ENCODE measurements at places on chromosomes 2 and 18.

- peak; percentile 46 for DNase-seq
Measured at GRCh38 chr2:235135990-235136561, 184.3 kb downstream of the SH3BP4 start.

DNA sequence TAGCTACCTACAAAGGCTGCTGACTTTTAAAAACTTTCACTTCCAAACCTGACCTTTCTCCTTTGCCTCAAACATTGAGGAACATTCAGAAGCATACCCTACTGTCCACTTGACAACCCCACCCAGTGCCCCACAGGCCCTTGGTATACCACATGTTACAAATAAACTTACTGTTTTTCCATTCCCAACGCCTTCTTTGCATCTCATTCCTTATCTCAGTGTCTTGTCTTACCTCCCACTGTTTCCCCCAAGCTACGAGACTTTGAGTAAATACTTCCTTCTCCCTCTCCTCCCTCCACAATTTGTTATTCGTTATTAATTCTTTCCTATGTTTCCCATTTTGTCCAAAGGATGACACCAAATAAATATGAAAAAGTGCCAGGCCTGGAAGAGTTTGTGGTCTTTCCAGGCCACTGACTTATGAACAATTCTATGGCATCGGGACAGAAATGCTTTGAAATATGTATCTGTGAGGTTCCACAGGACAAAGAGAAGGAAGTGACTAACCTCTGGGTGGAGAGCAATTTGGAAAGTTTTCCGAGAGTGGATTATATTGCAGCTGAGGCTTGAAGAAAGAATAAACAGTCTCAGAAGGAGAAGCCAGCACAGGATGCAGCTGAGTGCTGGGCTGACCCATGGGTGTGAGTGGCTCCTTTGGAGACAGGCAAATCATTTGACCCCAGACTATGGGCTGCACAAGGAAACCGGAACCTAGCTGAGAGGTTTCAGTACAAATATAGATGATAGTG lies 409.0 kb downstream of the LPIN1 start:
- peak; percentile 18 for DNase-seq

GRCh38 chr18:40529478-40529877 lies 1425.6 kb upstream of the PIK3C3 start:
- DNase-seq, result no peak

- DNase-seq, result no peak
Measured at GRCh38 chr2:79846878-79847277, 334.0 kb downstream of the CTNNA2 start.

GRCh38 chr2:9249020-9249800 lies 42.6 kb downstream of the ASAP2 start:
- no peak for DNase-seq

GRCh38 chr2:58194458-58194857 lies 46.7 kb downstream of the FANCL start:
- no peak for DNase-seq

DNA sequence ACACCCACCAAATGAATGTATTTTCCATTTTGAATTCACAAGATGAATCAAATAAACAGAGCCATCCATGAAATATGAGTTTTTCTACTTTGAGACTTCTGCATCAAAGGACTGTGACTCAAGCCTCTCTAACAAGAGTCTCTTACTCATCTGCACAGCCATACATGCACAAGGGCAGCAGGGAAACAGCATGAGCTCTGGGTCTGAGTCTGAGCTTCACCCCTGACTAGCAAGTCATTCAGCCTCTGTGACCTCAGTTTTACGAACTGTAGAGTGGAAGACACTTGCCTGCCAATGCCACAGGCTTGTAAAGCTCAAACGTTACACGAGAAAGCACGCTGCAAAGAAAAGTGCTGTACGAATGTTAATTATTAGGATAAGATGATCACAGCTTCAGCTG lies 42.9 kb downstream of the MREG start:
- DNase-seq, result no peak

GRCh38 chr2:47455411-47455810 lies 52.5 kb downstream of the MSH2 start:
- no peak for DNase-seq

GRCh38 chr2:23606968-23607367 lies 222.0 kb downstream of the KLHL29 start:
- DNase-seq, result no peak

DNA sequence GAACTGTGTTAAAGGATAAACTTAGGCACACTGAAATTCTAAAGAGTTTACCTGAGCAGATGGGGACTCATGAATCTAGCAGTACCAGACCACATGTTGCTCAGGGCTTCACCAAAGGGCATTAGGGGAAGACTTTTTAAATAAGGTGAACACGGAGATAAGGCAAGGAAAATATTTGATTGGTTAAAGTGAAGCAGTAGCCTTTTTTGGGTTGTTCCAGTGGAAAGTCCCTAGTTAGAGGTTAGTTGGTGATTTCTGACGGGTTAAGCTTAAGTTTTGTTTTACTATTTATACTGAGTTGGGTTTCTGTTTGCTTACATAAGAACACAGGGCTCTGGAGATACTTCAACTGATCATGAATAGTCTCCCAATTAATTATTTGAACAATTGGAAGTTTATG lies 722.5 kb downstream of the SOCS6 start:
- DNase-seq, result peak; percentile 26

- DNase-seq, result peak; percentile 40
Measured at GRCh38 chr2:238158509-238159070, at the start of gene ERFE. Gene ERFE (plus strand): TSS chr2:238158970. CDS start chr2:238159008, 38 bp downstream.

- DNase-seq, result peak; percentile 27
Measured at GRCh38 chr18:2687390-2688001, 32.0 kb downstream of the SMCHD1 start.

DNA sequence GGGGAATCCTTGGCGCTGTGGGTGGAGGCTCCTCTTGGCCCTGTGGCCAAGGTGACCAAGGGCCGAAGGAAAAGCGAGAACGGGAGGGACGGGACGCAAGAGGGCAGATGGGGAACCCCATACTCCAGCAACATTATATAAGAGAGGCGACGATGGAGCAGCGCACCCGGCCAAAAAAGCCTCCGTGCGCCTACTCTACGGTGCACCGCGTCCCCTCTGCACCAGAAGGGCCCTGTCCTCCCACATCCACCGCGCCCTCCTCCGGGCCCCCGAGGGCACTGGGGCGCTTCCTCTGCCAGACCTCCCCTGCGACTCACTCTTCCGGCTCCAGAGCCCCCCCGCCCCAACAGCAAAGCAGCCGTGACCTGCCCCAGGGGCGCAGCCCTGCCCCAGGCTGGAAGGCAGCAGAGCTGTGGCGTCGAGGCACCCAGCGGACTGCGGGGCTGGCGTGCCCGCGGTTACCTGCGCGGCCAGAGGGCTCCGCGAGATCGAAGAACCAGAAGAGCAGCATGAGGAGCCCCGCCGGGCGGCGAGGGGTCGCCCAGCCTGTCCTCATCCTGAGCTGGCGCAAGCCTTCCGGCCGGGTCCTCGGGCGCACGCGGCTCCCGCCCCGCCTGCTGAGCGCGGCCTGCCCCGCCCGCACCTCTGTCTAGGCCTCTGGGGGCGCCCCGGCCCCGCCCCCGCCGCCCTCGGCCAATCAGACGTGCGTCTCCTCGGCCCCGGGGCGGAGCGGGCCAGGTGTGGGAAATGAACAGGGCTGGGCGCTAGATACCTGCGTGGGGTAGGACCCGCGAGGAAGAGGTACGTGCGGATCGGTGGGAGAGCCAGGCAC lies 106.3 kb upstream of the CD302 start:
- DNase-seq, result peak; percentile 93

DNA sequence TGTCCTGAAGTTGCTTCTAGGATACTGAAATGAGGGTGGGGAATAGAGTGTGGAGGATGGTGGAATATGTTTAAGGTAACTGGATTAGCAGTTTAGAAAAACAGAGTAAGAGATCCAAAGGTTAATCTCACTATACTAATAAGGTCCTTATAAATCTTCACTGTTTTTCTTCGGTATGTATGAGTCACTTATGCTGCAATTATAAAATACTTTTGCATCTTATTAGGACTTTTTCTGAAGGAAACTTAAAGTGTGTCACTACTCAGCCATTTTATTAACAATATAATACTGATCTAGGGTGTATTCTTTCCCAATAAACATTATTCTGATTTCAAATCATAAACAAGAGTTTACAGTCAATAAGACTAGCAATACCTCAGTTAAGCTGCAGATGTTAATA lies 182.3 kb downstream of the ZNF521 start:
- no peak for DNase-seq

GRCh38 chr2:61193670-61194561 lies 31.9 kb downstream of the C2orf74 start:
- no peak for DNase-seq

DNA sequence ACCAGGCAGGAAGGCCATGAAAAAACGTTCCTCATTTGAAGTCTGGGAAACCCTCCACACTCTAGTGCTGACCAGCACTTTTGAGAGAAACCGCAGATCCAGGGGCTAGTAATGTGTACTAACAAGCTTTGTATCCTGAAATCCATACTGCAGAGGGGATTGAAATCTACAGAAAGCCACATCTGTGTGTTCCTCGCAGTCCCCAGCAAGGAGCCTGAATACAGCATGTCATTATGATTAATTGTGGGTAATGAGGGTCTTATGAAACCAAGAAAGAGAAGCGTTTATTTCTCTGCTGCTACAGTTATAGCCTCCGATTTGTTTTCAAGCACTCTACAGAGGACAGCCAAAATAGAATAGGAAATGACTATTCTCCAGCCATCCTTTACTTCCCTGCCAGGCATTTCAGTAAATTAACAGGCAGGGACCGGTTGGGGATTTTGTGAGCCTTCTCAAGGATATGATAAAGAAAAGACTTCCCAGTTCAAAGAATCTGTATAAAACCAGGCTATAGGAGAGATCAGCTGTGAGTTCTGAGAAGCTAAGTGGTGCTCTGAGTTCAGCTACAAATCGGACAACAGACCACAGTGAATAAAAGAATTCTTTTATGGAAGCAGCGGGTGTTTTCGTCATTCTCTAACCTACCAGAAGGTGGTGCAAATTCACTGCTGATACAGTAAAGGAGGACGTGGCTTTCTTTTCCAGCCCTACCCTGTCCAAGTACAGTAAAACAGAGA lies 133.4 kb downstream of the INSIG2 start:
- DNase-seq, result peak; percentile 68

DNA sequence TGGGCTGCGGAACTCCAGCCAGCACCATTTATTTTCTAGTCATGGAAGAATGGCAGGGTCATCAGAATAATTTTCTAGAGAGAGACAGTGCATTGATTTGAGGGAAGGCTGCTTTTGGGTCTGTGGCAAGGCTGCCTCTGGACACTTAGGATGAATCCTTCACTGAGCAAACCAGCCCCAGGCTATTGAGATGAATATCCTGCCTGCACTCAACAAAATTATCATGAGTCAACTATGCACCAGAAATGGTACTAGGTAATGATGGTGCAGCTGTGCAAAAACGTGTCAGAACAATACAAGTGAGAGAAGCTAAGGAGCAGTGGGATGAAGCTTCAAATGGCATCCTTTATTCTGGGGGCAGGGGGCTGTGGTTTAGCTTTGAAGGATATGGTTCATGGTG lies 115.8 kb downstream of the SPHKAP start:
- DNase-seq, result no peak

GRCh38 chr2:212626371-212626918 lies 87.8 kb upstream of the ERBB4 start:
- DNase-seq, result peak; percentile 7
